ENCODE measurements at places on chromosomes 11 and 22.

DNA sequence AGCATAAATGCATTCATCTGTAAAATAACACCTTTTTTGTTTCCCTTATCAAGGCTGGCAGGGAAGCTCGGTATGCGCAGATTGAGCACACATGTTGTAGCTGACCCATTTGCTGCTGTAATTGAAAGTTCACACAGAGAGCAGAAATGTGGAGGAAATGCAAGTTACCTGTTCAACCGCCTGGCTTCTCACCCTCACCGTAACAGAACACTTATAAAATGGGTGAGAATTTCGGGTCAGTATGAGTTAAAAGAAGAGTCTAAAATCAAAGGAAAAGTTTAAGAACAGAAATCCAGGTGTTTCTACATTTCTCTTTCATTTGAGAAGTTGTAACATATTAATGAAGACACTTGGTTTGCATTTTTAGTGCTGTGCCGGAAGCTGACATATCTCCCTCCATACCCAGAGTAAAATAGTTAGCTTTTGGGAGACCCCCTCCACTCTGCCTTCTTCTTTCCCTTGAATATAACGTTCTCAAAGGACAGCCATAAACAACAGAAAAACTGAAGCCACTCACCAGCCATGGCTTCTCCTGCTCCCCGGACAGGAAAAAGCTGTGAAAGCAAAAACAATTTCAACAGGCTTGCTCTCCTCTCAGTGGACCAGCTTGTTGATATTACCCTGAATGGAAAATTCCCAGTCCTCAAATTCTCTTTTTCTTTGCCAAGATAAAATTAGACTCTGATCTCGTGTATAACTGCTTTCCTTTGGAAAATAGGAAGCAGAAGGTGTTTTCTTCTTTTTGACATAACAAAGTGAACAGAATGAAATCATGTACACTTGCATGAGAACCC is at the start of gene CASP12:
TSS of gene CASP12 (minus strand) at position 570 of the 794 bp plus-strand sequence.
- no peak for DNase-seq

DNA sequence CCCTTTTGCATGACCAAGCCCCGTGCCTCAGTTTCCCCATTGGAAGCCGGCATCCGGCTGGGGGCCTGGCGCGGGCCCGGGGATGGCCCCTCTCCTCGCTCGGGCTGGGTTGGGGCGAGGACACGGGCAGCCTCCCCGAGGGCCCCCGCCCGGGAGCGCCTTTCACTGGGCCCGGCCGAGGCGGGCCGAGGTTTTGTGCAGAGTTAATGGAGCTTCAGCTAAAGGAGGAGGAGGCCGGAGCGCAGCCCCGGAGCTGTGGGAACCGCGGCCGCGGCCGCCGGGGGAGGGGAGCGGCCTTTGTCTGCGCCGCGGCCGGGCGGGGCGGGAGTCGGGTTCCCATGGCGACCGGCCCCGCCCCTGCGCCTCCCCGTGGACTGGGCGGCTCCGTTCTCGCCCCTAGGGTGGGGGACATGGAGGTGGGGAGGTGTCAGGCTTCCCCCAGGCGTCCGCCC is 1.4 kb upstream of the MAPK11 start:
- peak; percentile 46 for DNase-seq

GRCh38 chr22:47012589-47013370 is 250.3 kb downstream of the TBC1D22A start:
- no peak for DNase-seq

DNA sequence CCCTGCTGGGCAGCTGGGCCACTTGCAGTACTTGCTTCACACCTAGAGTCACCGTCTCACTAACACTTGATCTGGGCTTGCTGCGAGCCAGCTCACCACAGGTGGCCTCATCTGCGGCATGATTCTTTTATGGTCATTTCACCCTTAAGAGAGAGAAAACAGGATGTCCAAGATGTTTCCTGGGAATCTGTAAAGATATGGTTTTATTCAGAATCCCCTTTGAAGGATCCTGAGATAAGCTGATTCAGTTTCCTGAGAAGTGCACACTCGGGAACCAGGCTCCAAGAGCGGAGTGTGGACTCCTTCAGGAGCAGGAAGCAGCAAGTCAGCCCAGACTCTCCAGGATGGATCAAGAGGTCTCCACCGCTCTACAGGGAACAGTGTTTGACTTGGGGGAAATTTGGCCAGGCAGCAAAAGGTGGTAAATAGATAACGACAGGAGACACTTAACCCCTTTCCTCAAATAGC is 21.8 kb upstream of the TP53AIP1 start:
- DNase-seq, result no peak

DNA sequence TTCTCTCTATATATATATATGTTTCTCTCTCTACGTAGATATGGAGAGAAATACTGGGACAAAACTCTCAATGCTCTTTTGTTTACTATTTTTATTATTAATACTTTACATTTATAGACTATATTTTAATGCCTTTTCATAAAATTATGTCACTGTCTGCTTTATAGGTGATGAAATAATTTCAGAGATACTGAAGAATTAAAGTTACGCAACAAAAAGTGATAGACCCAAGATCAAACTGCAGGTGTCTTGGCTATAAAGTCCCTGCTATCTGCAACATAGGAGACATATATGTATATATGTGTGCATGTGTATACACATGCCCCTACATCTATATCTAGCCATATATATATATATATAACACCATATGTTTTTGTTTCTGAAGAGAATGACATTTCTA is 60.8 kb downstream of the FAM76B start:
- no peak for DNase-seq

GRCh38 chr11:118602331-118602730 is 5.1 kb upstream of the PHLDB1 start:
- DNase-seq, result no peak

- no peak for DNase-seq
Observed at GRCh38 chr11:12174128-12174476, 63.7 kb downstream of the MICAL2 start.

- no peak for DNase-seq
Observed at GRCh38 chr11:113006896-113007445, 45.8 kb downstream of the NCAM1 start.

DNA sequence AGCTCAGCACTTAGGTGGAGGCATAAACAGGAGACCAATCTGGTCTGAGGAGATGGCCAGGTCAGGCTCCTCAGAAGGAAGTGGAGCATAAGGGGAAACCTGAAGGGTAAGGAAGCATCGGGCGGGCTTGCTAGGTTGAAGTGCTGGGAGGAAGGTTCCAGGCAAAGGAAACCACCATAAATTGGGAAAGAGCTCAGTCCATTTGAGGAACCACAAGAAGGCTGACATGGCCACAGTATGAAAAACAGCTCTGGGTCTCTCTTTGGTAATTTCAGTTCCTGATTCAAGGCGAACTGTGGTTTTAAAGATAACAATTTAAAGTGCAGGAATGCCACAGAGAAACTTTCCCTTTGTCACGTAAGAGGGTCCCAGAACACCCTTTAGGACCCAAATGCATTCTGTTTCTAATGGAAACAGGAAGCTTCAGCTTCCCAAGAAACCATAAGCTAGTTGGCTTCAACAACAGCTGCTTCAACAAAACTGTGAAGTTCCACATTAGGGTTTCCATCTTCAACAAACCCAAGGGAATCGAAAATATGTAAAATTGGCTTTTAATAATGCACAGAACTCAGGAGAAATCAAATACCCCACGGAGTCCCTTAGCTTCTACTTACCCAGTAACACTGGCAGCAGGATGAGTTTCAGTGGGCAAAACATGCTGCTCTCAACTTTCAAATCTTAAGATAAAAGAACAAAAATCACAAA is 10.4 kb downstream of the JAML start:
- no peak for DNase-seq

DNA sequence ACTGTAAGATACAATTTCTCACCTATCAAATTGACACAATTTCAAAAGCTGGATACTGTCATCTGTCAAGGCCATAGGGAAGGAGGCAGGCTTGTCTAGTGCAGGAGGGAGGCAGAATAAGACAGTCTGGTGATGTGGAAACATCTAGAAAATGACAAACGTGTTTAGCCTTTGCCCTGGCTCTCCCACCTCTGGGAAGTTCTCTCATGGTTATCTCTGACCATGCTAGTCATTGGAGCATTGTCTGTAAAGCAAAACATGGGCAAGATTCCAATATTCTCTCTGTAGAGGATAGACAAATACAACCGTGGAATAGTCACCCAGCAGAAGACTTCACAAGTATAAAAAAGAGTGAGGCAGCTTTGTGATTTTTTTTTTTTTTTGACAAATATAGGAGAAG is 9.1 kb upstream of the SERHL2 start:
- no peak for DNase-seq

- no peak for DNase-seq
Observed at GRCh38 chr22:22684580-22685561, 40.5 kb downstream of the GGTLC2 start.

DNA sequence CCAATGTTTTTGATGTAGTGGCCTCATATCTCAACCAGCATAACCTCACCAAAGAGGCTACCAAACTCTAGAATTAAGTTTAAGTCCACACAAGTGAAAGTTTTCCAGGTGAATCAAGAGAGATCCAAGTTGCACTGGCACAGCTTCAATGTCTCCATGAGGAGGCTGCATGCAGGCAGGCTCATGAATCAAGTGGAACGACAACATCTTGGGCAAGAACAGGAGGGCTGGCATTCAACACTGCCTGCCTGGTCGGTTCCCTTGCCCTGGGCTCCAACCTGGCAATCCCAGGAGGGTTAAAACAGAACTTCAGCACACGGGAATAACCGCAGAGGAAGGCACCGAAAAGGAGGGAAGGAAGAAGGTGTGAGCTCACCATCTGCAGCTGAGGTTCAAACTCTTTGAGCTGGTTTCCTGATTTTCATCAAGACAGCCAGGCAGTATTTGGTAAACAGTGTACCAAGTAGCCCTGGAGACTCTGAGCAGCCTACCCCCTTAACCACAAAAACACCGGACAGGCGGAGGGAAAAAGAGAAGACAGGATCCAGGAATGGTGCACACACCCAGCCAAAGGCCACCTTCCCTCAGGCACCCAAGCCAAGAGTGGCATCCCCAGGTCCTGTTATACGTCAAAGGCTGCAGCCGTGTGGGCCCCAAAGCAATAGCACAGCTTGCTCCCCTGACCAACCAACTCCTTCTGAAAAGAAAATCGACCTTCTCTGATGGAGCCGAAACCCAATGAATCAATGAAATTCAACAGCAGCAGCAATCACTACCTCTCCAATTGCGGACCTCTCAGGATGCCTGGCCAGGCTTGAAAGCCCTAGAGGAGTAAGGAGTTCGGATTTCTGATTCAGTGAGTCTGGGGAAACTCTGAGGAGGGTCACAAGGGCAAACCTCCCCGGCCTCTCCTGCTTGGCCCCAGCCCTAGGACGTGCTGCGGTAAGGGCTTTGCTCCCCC is 1.3 kb downstream of the PACSIN2 start:
- no peak for DNase-seq

- DNase-seq, result no peak
Observed at GRCh38 chr11:110428956-110429730, 605 bp upstream of the FDX1 start.

DNA sequence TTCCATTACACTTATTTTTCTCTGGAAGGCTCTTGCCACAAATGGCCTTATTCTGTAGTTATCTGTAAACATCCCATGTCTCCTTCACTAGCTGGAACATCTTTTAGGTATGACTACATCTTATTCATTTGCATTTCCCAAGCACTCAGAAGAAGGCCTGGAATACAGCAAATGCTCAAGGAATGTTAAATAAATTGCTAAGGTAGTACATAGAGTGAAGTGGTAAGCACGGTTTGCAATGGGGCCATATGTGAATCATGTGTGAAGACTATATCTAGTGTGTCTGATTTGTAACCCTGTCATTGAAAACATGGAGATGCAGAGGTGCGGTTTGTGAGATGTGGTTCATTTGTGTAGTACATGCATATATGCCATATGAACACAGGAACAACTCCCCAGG is 33.5 kb downstream of the GDPD4 start:
- DNase-seq, result no peak

GRCh38 chr22:35914357-35914664 is 114.3 kb downstream of the RBFOX2 start:
- no peak for DNase-seq

DNA sequence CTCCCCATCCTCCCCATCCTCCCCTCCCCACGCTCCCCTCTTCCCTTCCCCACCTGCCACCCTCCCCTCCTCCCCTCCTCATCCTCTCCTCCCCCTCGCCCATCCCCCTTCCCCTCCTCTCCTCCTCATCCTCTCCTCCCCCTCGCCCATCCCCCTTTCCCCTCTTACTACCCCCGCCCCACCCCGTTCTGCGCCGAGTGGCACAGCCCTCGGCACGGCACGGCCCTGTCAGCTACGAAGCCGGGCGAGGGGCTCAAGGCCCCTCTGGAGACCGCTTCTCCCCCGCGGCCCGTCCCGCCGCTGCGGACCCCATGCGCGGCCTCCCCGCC is 449.9 kb downstream of the OPCML start:
- DNase-seq, result no peak

DNA sequence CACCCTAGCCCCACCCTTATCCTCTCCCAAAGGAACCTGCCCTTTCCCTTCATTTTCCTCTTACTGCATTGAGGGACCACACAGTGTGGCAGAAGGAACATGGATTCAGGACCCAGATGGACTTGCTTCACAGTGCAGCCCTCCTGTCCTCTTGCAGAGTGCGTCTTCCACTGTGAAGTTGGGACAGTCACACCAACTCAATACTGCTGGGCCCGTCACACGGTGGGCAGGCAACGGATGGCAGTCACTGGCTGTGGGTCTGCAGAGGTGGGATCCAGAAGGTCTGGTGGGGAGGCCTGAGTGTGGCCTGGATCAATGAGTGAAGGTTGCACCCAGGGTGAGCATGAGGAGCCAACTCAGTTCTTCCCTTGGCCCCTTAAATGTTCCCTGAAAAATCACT is 129.9 kb upstream of the B3GAT1 start:
- DNase-seq, result no peak

- DNase-seq, result no peak
Observed at GRCh38 chr11:2989551-2989950, 2.6 kb downstream of the NAP1L4 start.

- DNase-seq, result no peak
Observed at GRCh38 chr11:11519184-11519583, 102.6 kb downstream of the GALNT18 start.

DNA sequence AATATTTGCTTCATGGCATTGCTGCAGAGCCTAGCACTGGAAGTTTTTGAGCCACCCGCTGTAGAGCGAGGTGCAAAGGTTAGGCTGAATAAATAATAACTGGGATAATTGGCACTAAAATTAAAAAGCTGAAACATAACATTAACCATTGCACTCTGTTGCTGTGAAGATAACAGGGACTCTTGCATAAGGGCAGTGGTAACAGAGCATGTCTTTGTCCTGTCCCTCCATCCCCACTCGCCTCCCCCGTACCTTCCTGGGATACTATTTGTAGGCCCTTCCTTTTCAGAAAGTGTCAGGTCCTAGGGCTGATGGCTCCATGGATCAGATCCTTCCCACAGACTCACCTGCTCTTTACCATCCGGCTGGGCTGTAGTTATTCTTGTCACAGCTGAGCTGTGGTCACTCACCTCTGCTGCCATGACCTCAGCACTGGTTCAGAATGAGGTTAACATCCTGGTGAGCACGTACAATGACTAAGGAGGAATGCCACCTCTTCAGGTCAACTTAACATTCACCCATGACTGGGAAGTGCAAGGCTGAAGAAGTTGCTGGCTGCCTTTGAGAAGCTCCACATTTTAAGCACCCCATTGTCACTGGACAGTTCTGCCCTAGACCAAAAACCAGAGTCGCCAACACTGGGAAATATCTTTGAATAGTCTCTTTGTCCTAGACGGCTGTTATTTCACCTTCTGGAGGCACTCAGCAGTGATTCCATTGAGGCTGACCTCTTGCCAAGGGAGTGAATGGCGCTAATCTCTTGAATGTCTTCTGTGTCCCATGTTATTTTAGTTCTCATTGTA is 103.2 kb upstream of the KIRREL3 start:
- no peak for DNase-seq

- DNase-seq, result no peak
Observed at GRCh38 chr11:129408865-129409444, 33.3 kb downstream of the BARX2 start.

GRCh38 chr11:127003260-127003981 is 2.9 kb upstream of the KIRREL3 start:
- no peak for DNase-seq

Data from stimulated activated CD4-positive, alpha-beta T cell treated with anti-CD3 and anti-CD28 coated beads, Interleukin-1b, Interleukin-23, amount 100 ng/mL, for 1 hour (primary cell).